ENCODE measurements at places on chromosomes 3 and 15.

GRCh38 chr15:33310481-33311311 is at the start of gene RYR3:
TSS of gene RYR3 (plus strand) at chr15:33310967. CDS start at chr15:33311046, 79 bp downstream.
- no peak for DNase-seq

DNA sequence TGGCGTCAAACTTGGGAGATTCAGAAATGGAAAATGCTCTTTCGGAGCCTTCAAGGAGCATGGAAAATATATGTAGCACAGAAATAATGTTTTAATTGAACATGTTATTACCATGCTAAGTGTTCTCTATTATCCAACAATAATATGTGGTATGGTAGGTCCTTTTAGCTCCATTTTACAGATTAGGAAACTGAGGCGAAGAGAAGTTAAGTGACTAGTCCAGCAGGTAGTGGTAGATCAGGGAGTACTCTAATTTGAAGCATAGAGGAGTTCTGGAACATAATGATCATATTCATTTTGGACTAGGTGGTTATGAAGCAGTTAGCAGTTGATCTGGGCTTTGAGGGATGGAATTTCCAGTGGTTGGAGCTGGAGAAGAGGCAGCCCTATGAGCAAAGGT is 1.1 kb downstream of the CMC1 start:
- DNase-seq: no peak

GRCh38 chr15:101009176-101009575 is 90.0 kb downstream of the LRRK1 start:
- no peak for DNase-seq

DNA sequence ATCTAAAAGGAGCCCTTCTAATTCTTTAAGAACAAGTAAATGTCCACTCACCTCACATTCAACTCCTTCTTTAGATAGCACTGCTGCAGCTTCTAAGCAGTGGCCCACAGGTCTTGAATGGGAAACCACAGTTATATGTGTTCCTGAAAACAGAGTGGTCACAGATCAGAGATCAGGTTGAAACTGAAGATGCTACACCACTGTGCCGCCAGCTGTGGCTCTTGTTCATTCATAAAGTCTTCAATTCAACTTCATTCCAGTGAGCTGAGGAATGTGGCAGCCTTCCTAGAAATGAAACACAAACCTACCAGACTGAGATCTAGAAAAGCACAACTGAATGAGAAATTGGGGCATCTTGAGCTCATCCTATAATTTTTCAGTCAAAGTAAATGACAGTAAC is 4.0 kb downstream of the PDHB start:
- DNase-seq: no peak

DNA sequence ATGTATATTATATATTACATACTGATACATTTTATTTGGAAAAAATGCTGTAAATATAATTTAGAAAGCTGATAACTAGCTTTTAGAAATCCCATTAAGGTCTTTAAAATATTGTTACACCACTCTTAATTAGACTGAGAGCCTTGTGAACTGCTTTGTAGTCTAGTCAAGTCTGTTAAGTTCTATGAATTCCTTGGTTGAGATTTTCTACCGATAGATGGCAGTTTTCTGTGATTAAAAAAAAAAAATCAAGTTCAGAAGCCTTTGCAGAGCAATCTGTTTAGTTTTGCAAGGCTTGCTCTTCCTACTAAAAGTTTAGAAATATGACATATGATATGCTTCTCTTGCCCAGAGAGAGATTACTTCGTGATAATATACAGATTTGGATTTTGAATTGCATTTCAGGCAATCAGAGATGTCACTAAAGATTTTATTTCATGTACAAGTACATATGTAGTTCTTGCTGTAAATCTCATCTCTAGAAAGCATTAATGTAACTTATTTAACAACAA is 60.4 kb upstream of the SLITRK3 start:
- DNase-seq: no peak

DNA sequence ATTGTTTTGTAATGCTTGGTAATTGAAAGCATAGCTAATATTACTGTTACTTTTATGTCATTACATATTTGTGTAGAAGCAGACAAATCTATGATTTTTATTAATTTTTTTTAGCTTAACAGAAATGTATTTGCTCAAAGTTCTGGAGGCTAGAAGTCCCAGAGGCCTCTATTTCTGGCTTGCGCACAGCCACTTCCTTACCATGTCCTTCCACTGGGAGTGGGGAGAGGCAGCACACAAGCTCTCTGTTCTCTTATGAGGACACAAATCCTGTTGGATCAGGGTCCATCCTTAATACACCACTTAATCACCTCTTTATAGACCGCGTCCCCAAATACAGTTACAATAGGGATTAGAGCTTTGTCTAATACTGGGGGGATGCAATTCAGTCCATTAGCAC is 1061.4 kb downstream of the OTOL1 start:
- no peak for DNase-seq

- no peak for DNase-seq
Observed at GRCh38 chr3:118991775-118992174, 42.9 kb downstream of the IGSF11 start.

GRCh38 chr15:89075846-89076245 is 12.4 kb upstream of the ABHD2 start:
- no peak for DNase-seq

Measured in activated T-cell treated with anti-CD3 and anti-CD28 coated beads, Interleukin-2, amount 50 U/mL, for 4 hours (primary cell).